ENCODE measurements at places on chromosomes 7 and 10.

DNA sequence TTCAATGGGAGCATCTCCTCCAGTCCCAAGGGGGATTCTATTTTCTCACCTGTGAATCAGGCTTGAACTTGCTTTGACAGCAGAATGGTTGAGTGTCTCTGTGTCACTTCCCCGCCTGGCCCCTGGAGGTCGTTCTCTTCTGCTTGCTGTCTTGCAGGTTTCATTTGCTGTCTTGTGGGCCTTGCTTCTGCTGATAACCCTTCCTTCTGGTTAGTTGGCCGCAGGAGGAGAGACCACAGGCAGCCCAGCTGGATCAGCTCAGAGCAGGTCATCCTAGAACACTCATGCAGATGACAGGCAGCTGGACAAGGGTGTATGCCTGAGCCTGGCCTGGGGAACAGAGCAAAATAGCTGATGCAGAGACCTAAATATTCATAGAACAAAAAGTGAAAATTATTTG is 344.2 kb upstream of the ADARB2 start:
- DNase-seq, result no peak

- no peak for DNase-seq
Measured at GRCh38 chr7:70505886-70506285, 626.1 kb upstream of the GALNT17 start.

GRCh38 chr7:129773871-129774270 is 162.4 kb downstream of the NRF1 start:
- no peak for DNase-seq

- DNase-seq, result no peak
Measured at GRCh38 chr7:150003304-150003810, 129.6 kb downstream of the ATP6V0E2 start.

DNA sequence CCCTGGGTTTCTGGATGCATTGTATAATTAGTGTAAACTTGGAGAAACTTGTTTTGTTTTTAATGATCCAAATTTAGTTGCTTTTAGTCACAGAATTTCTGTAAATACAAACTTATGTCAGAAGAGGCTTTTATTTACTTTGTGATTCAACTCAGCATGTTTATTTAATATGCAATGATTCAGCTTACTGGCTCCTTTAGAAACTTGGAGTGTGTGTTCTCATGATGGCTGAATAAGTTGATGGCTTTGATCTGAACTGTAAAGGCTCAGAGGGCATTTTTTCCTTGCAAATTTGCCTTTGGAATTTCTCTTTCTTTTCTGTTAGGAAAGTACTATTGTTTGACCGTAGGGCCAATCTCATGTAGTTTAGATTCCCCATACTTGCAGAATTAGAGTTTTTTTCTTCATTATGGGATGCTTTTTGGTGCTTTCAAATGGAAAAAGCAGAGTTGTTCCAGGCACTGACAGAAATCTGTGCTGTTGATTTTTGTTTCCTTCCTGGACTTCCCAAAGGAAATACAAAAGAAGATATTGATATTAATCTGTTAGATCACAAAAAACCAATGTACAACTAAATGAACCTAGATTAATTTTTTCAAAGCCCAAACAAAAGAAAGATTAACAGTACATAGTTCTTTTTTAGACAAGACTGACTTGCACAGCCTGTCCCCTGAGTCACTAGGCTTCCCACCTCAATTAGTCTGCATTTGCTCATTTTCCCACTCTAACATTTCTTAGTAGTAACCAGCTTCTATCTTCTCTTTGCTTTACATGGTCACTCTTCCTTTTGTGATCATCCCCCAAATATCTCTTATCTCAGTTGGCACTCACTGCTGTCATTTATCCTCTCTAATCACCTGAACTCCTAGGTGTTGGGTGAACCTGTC is 96.8 kb upstream of the AGR3 start:
- DNase-seq, result no peak

DNA sequence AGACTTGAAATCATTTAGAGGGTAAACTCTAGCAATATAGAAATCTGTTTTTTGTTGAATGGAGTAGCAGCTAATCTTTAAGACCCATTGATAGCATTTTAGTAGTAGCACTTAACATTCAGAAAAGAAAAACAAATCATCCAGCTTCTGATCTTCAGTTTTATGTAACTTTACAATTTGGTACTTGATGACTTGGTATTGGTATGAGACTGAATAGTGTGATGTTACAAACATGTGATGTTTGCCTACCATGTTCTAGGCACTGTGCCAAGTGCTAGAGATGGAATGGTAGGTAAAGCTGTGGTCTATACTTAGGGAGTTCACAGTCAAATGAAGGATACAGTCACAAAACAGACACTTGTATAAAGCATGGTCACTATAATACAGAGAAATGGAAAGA is 21.3 kb downstream of the ZEB1 start:
- DNase-seq, result no peak

Data from NCI-H446 (cell line).